ENCODE measurements at places on chromosomes 13 and 19.

DNA sequence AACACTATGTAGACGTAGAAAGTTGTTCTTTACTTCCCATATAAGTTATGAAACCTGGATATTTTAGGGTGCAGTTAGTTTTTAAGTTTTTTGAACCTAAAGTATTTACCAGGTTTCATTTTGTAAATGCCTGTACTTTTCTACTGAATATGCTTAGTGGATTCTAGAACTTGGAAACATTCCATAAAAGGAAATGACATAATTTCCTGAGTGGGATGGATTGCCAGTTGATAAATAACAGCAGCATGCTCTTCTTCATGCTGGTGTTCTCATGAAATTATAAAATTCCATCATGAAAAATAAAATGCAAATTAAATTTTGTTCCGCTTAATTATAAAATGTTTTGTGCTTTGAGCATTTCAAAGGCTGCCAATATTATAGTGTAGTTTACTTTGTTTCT lies 362.2 kb upstream of the PCDH20 start:
- DNase-seq, result no peak

DNA sequence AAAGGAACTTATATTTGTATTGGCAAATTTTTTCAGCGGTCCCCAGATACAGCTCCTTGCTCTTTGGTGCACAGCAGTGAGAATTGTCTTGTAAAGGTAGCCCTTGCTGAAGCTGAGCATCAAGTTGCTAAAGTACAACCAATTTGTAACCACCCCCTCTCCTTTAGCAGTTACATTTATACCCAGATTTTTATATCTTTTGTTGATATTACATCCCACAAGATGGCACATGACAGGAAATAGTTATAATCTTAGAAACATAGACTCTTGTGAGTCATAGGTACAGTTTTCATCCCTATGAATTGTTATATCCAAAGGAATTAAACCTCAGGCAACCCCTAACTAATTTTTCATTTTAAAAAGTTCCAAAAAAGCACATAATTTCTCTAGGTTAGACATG lies 523.0 kb upstream of the SLITRK1 start:
- DNase-seq, result no peak

DNA sequence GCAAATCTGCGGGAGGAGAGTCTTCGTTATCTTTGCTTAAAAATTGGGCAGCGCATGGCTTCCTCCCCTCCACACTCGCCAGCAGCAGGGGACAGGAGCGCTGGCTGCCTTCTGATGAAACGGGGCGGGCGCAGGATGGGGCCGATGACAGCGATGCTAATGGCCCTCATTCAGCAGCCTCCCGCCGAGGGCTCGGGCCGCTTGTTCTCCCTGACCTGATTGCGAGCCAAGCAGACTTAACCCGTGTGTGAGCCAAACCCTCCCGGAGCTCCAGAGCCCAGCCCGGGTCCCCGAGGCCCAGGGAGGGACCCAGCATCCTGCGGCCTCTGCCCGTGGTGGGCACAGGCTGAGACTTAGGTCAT lies 90.3 kb downstream of the KDM4B start:
- no peak for DNase-seq

- no peak for DNase-seq
Observed at GRCh38 chr19:44723299-44723951, 24.5 kb downstream of the CEACAM16 start.

GRCh38 chr19:4186087-4186993 lies 3.9 kb downstream of the ANKRD24 start:
- DNase-seq, result peak; percentile 63

DNA sequence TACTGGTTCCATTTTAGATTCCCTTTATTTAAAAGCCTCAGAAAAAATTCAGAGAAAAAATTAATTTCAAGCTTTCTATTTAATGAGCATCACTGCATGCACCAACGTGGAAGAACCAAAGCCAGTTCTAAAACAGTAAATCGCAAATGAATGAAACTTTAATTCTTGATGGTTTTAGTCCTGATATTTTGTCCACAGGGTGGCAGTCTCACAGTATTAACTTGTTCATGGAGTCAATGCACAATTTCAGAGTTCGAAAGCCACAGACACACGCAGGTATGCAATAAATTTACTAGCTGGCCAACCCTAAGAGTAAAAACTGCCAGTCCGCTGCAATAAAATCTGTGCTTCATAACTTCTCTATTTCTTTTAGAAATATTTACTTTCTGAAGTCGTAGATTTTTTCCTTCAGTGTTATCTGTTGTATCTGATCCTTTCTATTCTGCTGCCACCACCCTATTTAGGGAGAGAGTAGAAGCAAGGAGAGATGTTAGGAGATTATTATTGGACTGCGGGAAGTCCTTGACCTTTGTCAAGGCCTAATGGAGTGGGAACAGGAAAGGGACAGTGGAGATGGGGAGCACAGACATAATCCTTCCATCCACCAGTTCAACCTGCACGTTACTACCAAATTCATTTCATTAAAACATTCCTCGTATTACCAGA lies 7.0 kb upstream of the WBP4 start:
- peak; percentile 58 for DNase-seq

- no peak for DNase-seq
Observed at GRCh38 chr13:56687131-56687530, 453.6 kb upstream of the PRR20A start.

DNA sequence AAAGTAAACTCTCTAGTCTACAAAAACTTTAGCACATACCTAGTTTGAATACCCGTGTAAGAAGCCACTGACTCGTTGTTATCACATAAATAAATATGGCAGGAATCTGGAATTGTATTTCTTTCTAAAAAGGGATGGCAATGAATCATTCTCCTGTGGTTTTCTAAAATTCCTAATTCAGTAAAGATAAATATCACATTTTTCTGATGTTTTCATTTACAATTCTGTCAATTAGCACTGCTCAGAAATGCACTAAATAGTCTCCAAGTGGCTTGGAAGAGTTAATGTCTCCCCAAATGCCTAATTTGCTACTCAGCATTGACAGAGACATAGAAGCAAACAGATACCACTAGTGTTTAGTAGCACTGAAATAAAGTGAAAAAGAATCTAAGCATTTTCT lies 547.7 kb upstream of the SLITRK1 start:
- no peak for DNase-seq

- no peak for DNase-seq
Observed at GRCh38 chr13:95433537-95433936, 119.0 kb upstream of the CLDN10 start.

DNA sequence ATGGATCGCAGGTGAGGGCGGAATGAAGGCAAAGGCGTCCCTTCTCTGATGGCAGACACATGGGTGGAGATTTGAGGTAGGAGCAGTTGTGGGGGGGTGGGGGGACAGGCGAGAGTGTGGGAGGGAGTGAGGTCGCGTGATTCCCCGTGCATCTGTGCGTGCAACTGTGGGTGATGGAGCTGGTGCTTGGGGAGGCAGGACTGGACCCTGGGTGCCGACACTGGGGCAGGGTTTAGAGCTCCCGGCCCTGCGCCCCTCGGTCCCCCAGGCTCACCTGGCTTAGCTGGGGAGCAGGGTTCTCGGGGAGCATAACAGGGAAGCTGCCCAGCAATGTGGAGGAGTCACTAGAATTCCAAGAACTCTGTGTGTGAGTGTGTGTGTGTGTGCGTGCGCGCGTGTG lies 3.4 kb downstream of the TMPRSS9 start:
- DNase-seq, result no peak

Data from MM.1S (cell line).